ENCODE measurements at places on chromosomes 1 and 21.

DNA sequence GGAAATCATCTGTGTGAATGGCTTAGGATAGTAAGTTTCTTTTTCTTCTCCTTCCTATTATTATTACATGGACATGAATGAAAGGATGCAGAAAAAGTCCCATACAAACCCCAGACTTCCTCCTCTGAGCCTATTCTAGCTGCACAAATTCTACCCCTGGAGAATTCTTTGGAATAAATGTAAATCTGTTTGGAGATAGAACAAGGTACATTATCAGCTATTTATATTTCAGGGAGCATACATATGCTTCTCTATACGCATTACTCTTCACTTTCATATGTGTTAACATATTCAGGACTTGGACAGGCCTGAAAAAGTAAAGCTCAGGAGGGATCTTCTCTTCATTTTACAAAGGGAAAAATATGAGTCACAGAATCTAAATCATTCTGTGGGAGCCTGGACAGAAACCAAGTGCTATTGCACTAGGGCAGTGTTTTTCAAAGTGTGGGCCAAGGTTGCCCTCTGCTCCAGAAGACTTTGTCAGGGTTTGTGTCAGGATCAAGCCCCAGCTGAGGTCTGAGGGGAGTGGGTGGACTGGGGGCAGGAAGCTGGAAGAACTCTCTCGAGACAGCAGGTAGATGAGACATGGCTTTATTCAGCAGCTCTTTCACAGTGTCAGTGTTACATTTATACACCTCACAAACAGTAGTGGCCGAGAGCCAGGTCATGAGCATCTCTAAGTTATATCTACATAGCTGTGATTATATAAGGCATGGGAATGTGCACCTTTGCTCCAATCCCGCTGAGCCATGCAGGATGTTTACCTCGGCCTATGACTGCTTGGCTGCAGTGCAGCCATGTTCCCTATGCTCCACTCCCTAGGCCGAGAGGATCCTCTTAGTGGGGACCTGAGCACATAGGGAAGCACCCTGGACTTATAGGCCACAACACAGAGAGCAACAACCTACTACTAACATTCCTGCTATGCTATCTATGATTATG is 114.3 kb downstream of the GDAP2 start:
- DNase-seq, result no peak

DNA sequence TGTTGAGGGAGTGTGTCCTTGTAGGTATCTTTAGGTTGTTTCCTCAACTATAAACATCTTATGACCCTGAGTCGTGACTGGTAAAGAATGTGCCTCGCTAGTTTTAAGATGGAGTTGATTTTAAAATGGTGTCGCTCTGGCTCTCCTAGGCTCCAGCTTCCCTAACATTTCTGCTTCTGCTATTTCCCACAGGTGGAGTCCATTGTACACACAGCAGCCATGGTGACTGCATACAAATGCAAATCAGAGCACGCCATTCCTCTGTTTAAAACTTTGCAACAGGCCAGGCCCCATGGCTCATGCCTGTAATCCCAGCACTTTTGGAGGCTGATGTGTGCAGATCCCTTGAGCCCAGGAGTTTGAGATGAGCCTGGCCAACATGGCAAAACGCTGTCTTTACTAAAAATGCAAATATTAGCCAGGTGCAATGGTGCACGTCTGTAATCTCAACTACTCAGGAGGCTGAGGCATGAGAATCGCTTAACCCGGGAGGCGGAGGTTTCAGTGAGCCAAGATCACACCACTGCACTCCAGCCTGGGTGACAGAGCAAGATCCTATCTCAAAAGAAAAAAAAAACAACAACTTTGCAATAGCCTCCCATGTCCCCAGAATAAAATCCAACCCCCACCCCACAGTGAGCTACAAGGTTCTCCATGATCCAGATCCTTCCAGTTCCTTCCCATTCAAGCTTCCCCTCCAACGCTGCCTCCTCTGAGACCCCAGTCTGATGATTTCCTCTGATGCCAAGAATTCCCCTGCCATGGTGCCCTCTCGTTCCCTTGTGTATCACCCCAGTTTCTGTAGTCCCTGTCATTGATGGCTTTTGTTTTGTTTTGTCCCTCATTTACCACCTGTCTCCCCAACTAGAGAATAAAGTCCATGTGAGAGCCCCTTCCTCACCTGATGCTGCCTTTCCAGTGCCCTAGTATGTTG is 36.9 kb upstream of the KLHDC7A start:
- no peak for DNase-seq

DNA sequence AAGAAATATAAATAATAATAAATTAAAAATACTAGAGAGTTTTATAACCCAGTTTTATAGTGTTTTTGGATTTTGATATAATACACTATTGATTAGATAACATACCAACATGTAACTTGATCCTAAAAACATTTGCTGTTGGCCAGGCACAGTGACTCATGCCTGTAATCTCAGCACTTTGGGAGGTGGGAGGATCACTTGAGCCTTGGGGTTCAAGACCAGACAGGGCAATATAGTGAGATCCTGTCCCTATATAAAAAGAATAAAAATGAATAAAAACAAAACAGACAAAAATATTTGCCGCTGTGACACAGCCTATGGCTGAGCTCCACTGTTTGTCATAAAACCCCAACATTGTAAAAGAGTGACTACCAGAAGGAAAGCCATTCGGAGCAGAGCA is 26.1 kb downstream of the VPS13D start:
- no peak for DNase-seq

DNA sequence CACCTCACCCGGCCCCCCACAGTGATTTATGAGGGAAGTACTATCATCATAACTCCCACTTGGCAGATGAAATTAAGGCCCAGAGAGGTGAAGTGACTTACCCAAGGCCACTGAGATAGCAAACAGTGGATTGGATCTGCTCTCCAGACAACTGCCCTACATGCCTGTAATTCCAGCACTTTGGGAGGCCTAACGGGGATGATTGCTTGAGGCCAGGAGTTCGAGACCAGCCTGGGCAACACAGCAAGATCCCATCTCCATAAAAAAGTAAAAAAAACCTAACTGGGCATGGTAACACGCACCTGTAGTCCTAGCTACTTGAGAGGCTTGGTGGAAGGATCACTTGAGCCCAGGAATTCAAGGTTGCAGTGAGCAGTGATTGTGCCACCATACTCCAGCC is 14.2 kb upstream of the RNF19B start:
- DNase-seq, result no peak

GRCh38 chr1:8357329-8358101 is 39.6 kb downstream of the SLC45A1 start:
- DNase-seq, result no peak

DNA sequence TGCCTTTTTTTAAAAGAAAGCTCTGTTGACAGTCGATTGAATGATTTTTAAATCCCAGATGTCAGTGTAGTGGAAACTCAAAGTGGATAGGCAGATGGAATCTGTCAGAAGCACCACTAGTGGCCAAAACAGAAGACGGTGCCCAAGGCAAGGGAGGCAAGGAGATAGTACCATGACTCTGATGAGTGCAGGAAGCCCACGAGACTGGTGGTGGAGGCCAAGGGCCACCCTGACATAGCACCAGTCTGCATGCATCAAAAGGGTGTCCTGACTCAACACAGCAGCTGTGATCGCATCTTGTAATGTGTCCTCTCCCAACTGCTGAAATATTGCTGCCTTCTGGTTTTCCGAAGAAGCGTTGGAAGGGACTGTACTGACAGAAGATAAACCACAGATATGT is 124.1 kb upstream of the PAPPA2 start:
- no peak for DNase-seq

GRCh38 chr1:39846796-39847195 is 36.5 kb downstream of the TRIT1 start:
- DNase-seq, result no peak

DNA sequence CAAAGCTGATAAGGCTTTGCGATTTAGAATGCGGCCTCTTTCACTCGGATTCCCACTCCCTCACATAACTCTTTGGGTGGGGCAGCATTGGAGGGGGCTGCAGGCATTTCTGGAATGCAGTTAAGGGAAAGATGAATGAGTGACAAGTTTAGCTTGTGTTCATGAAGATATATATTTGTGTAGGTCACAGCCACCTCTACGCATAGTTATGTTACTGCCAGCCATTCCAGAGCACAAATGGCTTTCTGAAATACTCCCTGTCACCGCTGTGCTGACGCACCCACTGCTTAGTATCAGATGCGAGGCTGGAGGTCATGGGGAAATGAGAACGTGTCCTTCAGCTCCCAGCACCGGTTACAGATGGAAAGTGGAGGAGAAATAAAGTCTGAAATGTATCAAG is 54.1 kb upstream of the ATP1A1 start:
- no peak for DNase-seq

- no peak for DNase-seq
Measured at GRCh38 chr1:154689083-154689482, 81.1 kb upstream of the ADAR start.

DNA sequence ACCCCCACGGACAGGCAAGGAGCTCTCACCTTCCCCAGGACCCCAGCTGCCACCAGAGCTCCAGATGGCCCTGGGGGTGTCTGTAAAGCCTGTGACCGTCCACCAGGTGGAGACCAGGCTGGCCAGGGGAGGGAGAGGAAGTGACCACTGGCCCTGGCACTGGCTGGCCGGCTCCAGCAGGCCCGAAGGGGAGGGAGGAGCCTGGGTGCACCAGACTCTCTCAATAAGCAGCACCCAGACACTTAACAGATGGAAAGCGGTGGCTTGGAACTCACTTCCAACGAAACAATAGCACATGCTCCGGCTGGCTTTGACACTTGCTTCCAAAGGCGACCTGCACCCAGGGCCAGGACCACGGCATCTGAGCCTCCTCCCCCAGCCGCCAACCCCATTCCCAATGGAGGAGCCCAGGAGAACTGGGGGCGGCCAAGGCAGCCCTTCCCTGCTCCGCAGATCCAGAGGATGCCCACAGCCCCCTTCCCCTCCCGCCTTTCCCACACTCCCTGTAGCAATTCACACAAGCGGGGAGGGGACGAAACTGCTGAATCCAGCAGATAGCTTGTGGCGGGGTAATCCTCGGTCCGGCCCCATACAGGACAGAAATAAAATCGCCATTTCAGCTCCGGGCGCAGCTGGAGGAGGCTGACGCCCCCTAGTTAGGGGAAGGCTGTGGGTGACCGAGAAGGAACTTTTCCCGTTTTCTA is 742 bp upstream of the PDE9A start:
- no peak for DNase-seq

GRCh38 chr1:175164751-175165150 is 27.8 kb downstream of the KIAA0040 start:
- DNase-seq, result no peak

- DNase-seq, result no peak
Measured at GRCh38 chr1:219144658-219145315, 28.9 kb upstream of the LYPLAL1 start.

DNA sequence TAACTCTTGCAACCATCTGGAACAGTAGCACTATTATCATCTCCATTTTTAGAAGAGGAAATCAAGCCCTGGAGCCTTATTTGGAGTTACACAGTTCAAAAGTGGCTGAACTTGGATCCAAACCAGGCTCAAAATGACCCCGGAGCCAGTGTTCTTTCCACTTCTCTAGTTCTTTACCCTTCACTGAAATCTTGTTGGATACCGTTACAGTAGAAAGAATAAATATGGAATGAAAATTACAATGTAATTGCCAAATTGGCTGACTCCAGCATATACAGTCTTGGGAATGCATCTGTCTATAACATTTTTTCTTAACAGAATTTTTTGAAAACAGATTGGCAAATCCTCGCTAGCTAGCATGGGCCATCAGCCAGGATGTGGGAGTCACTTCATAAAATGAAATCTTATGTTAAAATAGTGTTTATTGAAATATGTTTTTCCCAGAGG is 261.4 kb downstream of the CTH start:
- no peak for DNase-seq

Data from stimulated activated CD8-positive, alpha-beta memory T cell treated with anti-CD3 and anti-CD28 coated beads, Interleukin-4, amount 100 ng/mL, for 1 hour (primary cell).